ENCODE measurements at places on chromosomes 16 and 17.

DNA sequence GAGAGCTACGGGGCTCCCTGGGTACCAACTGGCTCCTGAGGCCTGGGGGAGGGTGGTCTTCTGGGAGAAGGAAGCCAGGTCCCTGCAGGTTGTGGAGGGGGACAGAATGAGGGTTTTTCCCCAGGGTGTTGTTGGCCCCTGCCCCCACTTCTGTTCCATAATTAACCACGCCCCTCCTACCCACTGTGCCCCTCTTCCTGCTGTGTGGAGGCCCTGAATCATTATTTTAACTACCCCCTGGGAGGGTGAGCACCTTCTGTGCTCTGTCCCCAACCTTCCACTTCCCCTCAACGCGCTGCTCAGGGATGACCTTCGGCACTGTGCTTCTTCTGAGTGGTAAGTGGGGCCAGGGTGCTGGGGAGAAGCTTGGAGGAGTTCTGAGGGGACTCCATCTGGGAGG lies at the start of gene ITGAD:
TSS of gene ITGAD (plus strand) at position 280 of the 400 bp plus-strand sequence. CDS start at position 306, 26 bp downstream.
- no peak for DNase-seq

- no peak for DNase-seq
Measured at GRCh38 chr16:83402160-83402814, 405.5 kb upstream of the HSBP1 start.

GRCh38 chr17:78409191-78409928 lies 30.9 kb downstream of the PGS1 start:
- no peak for DNase-seq

DNA sequence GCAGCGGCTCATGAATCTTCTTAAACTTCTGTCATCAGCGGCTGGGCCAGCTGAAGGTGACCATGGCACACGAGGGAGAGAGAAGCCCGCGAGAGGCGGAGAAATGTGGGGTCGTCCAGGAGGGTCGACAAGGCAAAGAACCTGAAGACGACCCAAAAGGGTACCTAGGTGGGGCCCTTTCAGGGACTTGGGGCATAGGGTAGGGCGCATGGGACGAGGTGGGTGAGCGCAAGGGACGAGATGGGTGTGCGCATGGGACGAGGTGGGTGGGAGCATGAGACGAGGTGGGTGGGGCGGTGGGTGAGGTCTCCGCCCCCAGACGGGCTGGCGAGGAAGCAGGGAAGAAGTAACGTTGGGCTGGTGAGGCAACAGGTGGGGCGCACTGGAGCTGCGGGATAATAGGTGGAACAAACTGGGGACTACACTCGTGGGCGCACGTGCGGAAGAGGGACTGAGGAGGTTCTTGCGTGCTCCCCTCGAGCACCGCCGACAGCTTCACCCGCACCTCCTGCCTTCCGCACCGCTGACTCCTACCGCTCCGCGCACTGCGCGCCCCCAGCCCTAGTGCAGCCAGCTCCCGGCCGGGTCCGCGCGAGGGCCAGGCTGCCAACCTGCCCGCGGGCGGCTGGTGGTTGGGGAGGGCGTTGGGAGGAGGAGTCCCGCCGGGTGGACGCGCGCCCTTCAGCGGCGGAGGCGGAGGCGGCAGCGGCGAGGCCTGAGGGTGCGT lies 23.2 kb upstream of the CRYM start:
- no peak for DNase-seq

- DNase-seq: no peak
Measured at GRCh38 chr17:4635823-4636375, 5.6 kb downstream of the ALOX15 start.

All from T-helper 1 cell (primary cell).